ENCODE measurements at places on chromosomes 2 and 18.

DNA sequence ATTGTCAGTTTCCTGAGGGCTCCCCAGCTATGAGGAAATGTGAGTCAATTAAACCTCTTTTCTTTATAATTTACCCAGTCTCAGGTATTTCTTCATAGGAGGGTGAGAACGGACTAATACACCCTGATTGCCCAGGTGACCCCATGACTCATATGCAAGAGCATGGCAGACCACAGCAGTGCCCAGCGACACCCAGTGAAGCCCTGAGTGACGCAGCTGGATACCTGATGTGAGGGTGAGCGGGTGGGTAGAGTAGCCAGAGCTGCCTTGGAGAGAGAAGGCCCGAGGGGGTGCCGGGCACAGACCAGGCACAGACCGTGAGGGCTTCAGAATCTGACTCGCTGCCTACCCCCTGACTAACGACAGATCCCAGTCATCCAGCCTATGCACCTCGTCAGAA is 15.4 kb downstream of the ALPG start:
- DNase-seq = no peak

DNA sequence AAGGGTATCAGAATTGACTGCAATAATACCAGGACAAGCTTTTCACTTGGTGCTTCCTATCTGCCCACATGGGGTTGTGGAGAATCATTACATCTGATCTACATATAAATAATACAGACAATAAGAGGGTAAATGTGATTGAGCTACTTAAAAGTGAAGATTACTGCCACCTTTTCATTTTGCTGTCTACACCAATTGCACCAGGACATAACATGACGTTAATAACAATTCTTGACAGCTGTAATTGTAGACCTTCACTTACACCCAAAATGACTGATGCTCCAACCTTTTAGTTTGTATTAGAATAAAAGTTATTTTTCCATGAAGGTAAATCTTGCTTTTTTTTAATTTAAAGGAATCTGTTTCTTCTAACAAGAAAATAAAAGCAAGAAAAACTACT is 36.5 kb upstream of the TTN start:
- DNase-seq = no peak

DNA sequence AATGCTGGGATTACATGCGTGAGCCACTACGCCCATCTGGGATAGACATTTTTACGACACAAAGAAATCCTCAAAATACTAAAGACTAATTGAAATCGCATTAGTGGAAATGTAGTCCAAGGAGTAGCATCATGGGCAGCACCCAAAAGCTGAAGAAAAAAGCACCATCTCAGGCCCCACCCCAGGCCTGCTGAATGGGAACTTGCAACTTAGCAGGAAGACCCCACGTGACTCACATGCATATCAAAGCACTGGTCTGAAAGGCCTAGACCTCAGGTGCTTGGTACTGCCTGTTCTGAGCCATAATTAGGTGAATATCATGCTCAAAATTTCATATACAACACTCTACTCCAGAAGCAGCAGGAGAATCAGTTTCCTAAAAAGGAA is 28.9 kb downstream of the SPRED2 start:
- DNase-seq = no peak

DNA sequence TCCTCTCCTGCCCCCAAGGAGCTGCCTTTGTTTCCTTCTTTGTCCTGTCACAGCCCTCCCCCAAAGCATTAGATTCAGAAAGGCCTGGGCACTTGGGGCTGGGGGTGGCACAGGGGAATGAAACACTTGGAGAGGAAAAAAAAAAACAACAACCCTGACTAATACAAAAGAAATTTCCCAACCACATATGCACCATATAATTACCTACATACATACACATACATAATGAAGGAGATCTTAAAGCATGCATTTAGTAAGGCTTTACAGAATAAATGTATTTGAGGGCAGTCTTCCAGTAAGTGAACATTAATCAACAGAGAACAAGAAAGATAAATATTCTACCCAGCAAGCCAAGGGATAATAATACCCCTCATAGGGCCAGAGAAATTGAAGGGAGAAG is 70.0 kb upstream of the PPP1CB start:
- no peak for DNase-seq

GRCh38 chr2:108412995-108413710 is 35.4 kb downstream of the SULT1C4 start:
- DNase-seq = no peak

GRCh38 chr2:69843993-69844392 is 14.5 kb downstream of the GMCL1 start:
- no peak for DNase-seq

- DNase-seq = no peak
Measured at GRCh38 chr2:1169291-1169949, 218.8 kb downstream of the SNTG2 start.

- DNase-seq = no peak
Measured at GRCh38 chr18:45874491-45875184, 49.2 kb downstream of the SIGLEC15 start.

- no peak for DNase-seq
Measured at GRCh38 chr2:179298666-179299065, 34.0 kb upstream of the SESTD1 start.

DNA sequence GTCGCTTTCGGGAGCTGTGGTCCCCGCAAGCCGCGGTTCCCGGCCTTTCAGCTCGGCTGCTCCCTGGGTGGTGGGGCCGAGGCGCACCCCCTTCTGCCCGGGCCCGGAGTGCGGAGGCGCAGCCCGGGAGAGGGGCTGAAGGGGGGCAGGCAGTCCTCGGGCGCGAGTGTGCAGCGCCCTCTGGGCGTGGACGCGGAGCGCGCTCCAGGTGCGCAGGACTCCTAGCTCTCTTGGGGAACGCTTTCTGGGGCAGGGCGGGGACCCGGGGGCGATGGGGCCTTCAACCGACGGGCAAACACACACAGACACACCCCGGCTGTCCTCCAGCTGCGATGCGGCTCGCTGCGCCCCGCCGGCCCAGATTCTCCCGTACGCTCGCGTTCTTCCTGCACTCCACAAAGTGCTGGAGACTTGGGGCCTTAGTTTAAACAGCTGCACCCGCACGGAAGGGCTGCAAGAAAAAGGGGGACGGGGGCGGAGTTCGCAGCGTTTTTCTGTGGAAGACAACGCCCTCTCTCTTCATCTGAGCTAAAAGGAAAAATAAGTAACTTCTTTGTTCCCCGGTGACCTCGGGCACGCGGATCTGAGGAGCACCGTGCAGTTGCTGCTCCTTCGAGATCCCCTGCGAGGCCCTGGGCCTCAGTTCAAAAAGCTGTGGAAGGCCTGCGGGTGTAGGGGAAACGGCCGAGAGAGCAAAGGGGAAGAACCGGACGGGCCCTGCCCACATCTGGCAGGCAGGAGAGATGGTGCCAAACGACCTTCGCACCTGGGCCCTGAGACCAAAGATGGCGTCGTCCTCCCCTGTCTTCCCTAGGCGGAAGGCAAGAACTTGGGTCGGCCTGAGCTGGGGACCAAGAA is 593 bp upstream of the SDC1 start:
- peak; percentile 87 for DNase-seq

GRCh38 chr18:66523219-66523991 is 80.5 kb downstream of the CDH19 start:
- DNase-seq = no peak

- DNase-seq = no peak
Measured at GRCh38 chr2:111944531-111945210, 46.3 kb downstream of the MERTK start.

DNA sequence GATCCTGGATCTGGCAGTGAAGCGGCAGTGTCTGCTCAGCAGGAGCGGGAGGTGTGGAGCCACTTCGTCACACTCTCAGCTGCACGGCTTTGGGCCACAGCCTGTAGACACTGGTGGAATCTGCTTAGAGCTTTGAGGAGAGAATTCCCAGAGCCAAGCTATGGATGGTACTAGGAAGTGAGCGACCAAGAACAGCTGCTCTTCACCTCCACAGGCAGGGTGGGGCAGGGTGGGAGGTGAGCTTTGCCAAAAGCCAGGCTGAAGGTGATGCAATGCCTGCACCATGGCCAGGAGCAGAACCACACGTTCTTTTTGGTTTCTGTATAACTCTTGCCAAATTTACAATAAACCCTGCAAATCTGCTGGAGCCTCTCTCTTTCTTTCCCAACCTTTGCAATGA is 226.1 kb downstream of the ANKRD30B start:
- DNase-seq = no peak

GRCh38 chr2:62270728-62271127 is 74.8 kb downstream of the B3GNT2 start:
- no peak for DNase-seq

DNA sequence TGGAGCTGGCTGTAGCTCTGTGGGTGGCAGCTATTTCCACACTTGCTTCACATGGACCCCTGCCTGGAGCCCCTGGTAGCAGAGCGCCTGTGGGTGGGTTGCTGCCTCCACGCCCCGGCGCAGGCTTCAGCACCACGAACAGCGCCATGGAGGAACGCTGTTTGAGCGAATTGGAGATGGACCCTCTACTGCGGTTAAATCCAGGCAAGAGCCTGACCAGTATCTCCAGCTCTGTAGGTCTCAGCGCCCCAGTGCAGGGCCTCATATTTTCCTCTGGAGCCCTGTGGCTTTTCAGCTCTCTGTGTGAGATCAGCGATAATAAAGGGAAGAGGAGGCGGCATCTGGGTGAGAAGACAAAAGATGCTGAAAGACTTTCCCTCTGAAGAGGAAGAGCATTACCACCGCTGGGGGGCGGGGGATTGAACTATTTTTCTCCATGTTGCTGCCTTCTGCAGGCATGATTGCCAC is 12.0 kb downstream of the ONECUT2 start:
- no peak for DNase-seq

- no peak for DNase-seq
Measured at GRCh38 chr2:49619804-49620203, 465.5 kb upstream of the FSHR start.

DNA sequence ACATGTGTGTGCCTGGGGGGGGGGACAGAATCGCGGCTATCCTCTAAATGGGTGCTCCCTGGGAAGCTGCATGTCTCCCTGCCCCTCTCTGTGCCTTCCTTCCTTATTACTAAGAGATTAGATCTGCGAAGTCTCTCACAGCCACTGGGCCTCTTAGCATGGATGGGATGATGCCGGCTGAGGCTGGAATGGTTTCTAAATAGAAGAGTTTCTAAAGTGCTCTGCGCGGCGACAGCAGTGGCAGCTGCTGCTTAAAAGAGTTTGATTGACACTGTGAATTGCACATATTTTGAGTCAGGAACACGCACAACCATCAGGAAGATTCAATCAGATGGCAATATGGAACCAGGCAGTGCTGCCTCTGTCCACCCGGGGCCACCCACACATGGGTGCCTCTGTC is 163.8 kb downstream of the CLIP4 start:
- DNase-seq = no peak

- no peak for DNase-seq
Measured at GRCh38 chr18:79382681-79383387, 12.9 kb upstream of the NFATC1 start.

DNA sequence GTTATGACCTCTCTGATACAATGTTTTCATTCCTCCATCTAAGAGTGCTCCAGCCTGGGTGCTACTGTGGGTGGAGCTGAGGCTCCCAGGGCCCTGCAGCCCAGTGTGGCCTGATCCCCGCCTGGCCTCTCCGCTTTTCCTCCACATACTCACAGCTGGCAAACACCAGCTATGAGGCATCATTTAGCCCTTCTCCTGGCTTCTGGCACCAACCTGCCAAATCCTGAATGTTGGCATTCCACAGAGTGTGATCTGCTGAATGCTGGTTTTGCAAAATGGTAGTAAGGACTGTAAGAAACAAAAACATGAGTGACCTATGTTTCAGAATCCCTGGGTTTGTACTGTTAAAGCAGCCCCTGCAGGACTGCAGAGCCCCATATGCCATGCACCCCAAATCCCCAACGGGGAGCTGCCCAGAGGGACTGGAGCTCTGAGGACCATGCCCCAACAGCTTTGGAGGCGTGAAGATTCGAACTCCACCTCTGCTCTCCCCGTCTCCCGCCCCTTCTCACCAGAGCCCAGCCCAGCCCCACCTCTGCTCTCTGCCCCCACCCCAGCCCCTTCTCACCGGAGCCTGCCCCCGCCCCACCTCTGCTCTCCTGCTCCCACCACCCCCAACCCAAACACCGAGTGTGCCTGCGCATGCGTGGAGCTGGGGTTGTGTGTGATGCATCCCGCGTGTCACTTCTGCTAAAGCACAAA is 4.2 kb downstream of the SLC66A2 start:
- no peak for DNase-seq

DNA sequence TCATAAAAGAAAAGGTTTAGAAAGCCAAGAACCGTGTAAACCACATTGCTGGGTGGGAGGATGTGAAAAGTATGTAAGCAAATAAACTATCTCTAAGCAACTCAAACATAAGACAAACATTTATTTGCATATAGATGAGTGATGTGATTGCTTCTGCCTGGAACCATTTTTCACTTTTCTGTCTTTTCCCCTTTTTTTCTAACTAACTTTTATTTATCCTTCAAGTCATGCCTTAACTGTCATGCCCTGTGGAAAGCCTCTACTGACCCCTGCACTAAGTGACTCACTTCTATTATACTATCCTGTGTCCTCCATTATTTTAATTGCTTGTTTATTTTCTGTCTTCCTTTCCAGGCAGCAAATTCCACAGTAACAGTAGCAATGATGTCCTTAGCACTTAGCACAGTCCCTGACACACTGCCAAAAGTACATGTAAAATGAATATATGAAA is 87.5 kb upstream of the CTAGE1 start:
- no peak for DNase-seq

DNA sequence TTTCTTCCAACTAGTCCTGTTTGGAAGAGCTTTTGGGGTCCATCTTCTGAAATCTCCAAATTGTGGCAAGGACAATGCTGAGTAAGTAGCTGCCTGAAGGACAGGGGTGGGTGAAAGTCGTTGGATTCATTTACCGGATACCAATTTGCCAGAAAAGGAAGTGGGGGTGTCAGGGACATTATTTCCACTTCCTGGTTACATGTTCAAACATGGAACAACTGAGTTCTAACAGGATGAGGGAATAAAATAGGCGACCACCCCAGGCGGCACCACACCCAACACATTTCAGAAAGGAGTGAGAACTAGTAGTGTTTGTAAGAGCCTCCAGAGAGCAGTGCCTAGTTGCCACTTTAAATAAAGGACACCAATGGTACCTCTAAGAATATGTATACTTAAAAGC is 158.6 kb upstream of the SERTAD2 start:
- no peak for DNase-seq

- DNase-seq = no peak
Measured at GRCh38 chr2:118221536-118222272, 133.4 kb downstream of the INSIG2 start.

All from NCI-H187 (cell line).